ENCODE measurements at places on chromosomes 2 and 18. TPM values are rescaled to one million over a fixed set of nuclear protein-coding genes. Genes with fewer than 3 reads are reported as not detected.
A peak's percentile ranks its signal among the peaks of the same experiment; 100 is the strongest.

DNA sequence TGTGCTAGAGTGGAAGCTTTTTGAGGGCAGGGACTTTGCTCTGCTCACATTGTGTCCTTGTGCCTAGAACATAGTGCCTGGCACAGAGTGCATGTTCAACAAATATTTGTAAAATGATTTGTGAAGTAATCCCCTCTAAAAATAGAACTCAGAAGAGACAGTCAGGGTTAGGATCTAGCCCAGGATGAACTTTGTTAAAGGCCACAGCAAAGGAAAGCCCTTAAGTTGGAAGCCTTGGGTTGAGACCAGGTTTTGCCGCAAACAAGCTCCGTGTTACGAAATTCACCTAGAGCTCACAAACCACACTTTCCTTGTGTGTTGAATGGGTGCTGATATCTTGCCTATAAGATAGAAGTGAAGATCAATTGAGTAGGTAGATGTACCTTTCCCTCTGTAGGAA is 84.2 kb downstream of the SETBP1 start:
- no peak for DNase-seq

DNA sequence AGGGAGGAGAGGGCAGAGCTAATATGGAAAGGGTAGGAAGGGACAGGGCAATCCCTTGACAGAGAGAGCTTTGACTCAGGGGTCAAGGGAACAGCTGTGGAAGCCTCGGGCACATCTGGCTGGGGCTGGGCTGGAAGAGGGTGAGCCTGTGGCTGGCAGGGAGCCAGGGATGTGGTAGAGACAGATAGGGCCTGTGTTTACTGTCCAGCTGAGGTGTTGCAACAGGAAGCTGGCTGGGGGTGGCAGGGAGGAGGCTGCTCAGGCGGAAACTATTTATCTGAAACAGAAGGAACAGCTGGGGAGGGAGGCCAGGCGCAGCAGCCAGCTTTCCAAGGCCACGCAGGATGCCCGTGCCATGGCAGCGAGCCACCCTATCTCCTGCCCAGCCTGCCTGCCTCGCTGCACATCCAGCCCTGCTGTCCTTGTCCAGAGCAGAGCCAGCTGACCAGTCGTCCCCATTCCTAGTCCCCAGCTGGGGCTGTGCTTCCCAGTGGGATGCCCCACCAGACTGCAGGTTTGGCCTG is 264.7 kb downstream of the CYP26B1 start:
- DNase-seq, result peak; percentile 79

CYS1 gene
- 1.2 TPM for polyA plus RNA-seq

DNA sequence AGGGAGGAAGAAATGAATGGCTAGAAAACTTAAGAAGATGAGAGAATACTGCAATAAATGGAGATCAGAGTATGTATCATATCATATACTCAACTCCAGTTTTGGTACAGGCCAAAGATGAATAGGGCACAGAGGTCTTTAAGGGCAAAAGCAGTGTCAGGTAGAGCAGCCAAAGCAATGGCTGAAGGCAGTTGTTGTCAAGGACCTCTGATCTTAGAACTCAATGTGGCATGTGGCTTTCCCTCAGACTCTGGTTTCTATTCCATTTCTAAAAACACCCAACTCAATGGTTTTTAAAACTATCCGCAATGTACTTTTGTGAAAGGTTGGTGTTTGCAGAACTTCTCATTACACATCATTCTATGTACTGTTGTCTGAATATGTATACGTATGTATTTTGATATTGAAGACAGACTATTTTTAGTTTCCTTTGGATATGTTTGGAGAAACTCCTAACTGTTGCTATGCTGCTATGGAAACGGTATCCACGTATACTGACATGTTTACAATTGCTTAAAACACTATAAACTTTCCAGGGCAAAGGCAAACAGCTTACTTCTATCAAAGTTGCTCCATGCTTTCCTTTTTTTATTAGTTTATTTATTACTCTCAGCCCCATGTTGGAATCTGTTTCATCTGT is 58.1 kb upstream of the PELI1 start:
- no peak for DNase-seq

DNA sequence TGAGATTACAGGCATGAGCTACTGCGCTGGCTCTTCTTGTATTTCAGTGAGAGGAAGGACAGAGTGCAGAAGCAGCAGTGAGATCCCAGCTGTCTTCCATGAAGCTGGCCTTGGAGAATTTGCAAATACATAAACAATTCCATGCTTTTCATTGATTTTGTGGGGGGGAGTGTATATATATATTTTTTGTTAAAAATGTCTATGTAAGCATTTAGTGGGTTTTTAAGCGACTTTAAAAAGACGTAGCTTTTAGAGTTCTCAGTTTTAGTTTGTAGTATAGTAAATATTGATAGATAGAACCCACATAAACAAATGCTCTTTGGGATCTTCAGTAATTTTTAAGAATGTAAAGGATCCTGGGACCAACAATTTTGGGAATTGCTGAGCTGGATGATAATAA is 6.3 kb downstream of the RBFA start:
- no peak for DNase-seq

DNA sequence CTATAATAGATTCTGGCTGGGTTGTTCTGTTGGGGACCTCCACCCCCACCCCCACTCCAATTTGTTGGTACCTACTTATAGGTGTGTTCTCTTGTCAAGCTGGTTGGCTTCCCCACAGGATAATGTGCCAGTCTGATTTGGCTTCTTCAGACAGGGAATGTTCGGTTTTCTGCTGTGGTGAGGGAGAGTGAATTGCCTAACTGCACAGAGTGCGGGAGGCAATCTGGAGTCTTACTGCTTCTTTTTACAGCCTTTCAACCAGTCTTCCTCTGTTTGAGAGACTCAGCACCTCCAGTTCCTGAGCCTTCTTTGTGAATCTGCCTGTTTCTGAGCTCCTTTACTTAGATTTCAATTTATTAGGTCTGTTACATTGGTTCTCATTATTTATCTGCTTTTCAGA is 27.4 kb upstream of the SNORC start:
- no peak for DNase-seq

GRCh38 chr2:54015798-54016699 is 45.3 kb upstream of the PSME4 start:
- no peak for DNase-seq

DNA sequence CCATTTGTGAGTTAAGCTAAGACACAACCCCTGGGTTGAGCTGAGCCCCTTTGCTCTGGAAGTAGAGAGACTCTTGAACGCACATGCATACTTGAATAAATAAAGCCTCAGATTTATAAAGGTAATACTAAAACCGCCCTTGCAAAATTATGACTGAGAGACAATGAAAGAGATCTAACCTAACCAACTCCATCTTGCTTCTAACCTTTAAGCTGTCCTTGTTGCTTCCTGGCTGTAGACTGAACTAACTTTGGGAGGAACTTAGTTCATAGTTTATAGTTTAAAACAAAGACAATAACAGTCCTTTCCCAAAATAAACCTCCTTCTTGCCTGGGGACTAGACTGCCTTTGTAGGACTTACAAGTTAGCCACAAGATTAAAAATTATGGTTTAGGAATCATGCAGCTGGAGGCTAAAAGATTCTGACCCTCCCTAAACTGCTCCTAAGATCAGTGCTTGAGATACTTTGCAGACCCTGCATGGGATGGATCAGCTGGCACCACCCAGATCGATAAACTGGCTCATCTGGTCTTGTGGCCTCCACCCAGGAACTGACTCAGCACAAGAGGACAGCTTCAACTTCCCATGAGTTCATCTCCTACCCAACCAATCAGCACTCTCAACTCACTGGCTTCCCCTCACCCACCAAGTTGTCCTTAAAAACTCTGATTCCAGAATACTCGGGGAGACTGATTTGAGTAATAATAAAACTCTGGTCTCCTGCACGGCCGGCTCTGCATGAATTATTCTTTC is 240.2 kb upstream of the SLC14A2 start:
- no peak for DNase-seq

NT5DC4 gene
- polyA plus RNA-seq, result not detected

DNA sequence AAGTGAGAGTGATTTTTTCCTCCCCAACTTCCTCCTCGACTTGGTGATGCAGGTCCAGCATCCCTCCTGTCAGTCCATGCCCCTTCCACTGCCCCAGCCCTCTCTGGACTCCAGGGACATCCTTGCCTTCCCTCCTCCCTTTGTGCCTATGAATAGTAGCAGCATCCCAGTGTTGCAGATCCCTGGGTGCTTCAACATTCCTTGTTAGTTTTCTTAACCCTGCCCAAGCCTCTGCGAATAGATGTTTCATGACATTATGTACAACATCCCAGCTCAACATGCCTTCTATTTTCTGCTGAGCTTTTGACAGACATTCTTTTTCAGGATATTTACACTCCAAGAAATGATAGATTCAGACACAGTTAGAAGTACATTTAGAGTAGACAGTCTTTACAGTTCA is 35.3 kb upstream of the CCDC150 start:
- DNase-seq, result no peak

- no peak for DNase-seq
Measured at GRCh38 chr2:197713271-197713670, 8.1 kb downstream of the MARS2 start.

- DNase-seq, result no peak
Measured at GRCh38 chr18:70423988-70424387, 135.1 kb downstream of the SOCS6 start.

USP14 gene
- 83.9 TPM for polyA plus RNA-seq

DNA sequence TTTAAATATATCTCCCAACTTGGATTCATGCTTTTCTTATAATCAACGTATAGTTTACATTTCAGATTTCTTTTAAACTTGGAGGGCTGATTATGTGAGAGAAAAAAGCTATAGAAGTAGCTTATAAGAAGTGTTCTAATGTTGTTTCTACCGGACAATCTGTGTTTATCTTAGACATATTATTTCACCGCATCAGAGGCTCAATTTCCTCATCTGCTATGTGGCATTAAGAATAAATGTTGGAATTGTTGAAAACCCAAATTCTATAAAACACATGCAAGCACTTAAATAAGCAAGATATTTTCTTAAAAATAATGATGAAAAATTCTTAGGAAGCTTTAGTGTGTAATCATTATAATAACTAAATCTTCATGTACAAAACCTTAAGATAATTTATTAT is 407.9 kb downstream of the HRH4 start:
- no peak for DNase-seq

SP140L gene
- polyA plus RNA-seq, result 3.5 TPM

DNA sequence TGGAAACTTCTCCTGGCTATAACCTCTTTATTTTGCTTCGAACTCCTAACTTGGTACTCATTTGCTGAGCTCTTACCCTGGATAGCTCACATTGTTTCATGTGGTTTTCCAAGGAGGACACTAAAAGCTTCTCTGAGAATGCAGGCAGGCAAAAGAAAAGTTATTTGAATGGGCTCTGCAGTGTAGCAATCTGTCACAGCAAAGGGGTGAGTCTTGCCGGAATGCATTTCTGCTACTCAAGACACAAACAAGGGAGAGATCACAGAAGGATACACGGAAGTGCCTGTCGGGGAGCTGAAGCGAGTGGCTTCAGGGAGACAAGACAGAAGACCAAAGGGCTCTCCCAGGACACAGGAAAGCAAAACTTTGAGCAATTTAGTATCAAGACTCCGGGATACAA is 265.4 kb downstream of the SS18 start:
- no peak for DNase-seq

DNA sequence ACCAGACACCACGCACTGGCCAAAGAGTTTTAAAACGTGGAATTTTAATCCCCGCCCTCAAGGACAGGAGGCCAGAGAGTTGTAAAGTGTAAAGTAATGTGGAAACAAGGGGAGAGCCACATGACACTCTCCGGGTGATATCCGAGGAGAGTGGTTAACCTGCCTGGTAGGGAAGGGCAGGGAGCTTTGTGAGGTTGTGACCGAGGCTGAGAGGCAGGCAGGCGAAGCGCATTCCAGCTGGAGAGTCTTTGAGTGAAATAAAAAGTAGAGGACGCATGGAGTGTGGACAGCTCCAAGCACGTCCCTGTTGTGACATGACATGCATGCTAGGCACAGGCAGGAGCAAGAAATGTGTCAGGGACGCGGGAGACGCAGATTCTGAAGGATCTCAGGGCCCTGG is 539.5 kb downstream of the RNF144A start:
- DNase-seq, result no peak

- DNase-seq, result no peak
Measured at GRCh38 chr2:118312969-118313756, 224.9 kb downstream of the INSIG2 start.

DNA sequence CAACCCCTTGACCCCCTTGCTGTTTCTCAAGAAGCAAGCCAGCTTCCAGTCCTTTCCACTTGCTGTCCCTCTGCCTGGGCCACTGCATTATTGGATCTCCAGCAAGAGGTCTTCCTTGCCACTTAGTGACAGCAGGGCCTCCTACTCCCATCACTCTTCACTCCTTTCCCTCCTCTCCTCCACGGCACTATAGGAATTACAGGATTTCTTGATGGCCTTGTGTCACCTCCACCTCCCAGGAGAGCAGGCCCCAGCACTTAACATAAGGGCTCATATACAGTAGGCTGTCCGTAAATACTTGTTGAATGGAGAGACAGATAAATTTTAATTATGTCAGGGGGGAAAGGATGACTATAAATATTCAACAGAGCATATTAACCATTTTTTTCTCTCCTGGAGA is 129.4 kb downstream of the SP3 start:
- DNase-seq, result no peak

BCL11A gene
- polyA plus RNA-seq, result 0.12 TPM

GRCh38 chr2:156675896-156676295 is 239.7 kb downstream of the GPD2 start:
- no peak for DNase-seq

KLHL30 gene
- 0.03 TPM for polyA plus RNA-seq

GRCh38 chr2:206263959-206264603 is 10.4 kb upstream of the ZDBF2 start:
- no peak for DNase-seq

DNA sequence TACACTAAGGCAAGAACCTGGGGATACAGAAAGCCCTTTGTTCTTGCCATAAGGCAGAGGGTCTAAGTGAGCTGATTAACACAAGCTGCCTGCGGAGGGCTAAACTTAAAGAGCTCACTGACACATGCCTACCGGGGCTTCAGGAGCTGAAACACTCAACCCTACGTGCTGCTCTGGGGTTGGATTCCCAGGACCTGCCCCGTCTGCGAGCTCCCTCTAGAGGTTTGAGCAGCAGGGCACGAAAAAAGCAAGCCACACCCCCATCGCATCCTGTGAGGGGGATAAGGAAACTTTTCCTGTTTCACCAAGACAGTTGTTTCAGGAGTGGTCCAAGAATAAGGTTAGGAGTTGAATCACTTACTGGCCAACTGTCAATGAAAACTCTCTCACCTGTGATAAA is 562.1 kb downstream of the TMX3 start:
- DNase-seq, result no peak

MREG gene
- 6.4 TPM for polyA plus RNA-seq

- DNase-seq, result no peak
Measured at GRCh38 chr18:79681484-79682387, 2.1 kb downstream of the CTDP1 start.

CFAP221 gene
- polyA plus RNA-seq, result 0.30 TPM

DNA sequence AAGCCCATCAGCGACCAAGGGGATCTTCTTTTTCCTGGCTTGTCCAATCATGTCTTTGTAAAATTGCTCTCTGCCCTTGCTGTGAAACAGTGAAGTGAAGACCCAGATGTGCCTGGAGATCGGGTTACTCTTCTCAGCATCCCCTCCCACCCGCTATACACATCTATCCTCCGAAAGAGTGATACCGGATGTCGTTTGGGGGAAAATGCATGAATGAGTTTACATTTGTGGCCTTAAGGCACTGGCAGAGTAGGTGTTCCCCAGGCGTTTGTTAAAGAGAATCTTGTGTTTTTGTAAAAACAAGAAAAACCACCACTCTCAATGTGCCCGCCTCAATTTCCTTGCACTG is 528.3 kb downstream of the CMPK2 start:
- no peak for DNase-seq
